ENCODE measurements at places on chromosomes 16 and 17.

- no peak for DNase-seq
Observed at GRCh38 chr17:2023692-2024571, 1.2 kb downstream of the RTN4RL1 start.

GRCh38 chr17:17672453-17673368 is 8.5 kb upstream of the RAI1 start:
- no peak for DNase-seq

- DNase-seq: no peak
Observed at GRCh38 chr17:36888236-36888951, 48.9 kb upstream of the LHX1 start.

DNA sequence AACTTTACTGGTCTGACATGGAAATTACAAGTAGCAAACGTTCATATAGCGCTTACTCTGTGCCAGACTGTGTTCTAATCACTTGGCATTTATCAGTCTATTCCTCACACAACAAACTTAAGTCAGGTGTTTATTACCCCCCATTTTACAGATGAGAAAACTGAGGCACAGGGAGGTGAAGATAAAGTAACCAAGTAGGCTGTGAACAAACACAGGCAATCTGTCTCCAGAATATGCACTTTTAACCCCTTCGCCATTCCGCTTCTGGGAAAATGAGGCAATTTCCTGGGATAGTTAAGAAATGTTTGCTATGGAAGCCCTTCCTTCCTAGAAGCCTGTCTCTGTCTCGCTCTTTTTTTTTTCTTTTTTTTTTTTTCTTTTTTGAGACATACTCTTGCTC is 12.2 kb upstream of the CXCL16 start:
- DNase-seq: no peak

DNA sequence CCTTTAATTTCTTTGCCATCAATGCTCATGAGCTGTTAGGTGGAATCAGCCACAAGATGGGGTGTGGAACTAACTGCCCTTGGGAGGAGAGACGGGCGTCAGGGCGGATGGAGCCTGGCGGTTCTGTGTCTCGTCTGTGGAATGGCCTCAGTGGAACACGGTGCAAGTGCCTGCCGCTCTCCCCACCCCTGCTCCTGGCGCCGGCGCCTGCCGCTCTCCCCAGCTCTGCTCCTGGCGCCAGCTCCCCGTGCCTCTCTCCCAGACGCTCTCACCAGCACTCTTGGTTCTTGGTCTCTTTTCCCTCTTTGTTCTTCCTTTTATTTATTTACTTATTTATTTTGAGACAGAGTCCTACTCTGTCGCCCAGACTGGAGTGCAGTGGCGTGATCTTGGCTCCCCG is 13.2 kb upstream of the RPL13 start:
- no peak for DNase-seq

DNA sequence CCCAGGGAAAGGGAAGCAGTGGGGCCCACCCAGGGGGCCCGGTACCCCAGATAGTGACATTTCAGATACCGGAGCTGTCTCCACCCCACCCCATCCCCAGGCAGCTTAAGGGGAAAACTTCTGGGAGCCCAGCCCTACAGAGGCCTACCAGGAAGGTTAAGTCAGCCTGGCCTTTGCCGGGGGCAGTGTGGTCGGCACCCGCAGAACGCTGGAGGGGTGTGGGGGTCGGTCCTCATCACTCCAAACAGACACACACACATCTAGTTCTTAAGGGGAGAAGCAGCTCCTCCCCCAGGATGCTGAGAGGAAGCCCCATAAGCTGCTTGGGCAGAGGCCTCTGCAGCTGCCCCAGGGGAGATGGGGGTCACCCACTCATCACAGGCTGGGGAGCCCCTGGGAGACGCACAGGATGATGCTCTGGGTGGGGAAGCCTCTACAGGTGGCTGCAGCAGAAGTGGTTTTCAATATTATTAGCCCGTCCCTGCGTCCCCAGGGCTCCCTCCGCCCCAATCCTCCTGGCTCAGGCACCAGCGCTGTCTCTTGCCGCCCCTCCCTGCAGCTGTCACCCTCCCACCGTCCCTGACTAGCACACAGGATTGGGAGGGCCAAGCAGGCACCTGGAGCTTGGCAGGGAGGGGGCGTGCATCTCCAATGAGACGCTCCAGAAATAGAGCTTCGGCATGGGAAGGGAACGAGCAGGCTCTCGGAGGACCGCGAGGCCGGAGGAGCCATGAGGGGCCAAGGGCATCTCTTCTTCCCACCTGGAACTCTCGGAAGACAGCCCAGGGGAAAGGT is 1.4 kb upstream of the ABR start:
- DNase-seq: no peak

GRCh38 chr16:55010492-55011160 is 80.0 kb downstream of the IRX5 start:
- no peak for DNase-seq

- no peak for DNase-seq
Observed at GRCh38 chr16:73170612-73171038, 122.7 kb upstream of the ZFHX3 start.

DNA sequence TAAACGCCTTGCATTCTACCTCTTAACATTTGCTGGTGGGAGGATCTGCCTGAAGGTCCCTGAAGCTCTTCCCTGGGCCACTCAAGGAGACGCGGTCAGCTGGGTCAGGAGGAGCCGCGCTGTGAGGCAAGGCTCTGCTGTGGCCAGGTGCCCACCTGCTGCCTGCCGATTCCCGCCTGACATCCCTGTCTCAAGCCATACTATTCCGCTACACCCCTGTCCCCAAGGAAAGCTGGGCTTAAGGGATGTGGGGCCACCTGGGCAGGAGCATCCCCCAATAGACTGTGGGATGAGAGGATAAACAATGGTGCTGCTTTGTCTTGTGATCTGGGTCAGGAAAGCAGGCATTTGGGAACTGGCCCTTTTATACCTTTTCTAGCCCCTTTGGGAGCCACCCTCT is 5.1 kb downstream of the TPPP3 start:
- DNase-seq: no peak

DNA sequence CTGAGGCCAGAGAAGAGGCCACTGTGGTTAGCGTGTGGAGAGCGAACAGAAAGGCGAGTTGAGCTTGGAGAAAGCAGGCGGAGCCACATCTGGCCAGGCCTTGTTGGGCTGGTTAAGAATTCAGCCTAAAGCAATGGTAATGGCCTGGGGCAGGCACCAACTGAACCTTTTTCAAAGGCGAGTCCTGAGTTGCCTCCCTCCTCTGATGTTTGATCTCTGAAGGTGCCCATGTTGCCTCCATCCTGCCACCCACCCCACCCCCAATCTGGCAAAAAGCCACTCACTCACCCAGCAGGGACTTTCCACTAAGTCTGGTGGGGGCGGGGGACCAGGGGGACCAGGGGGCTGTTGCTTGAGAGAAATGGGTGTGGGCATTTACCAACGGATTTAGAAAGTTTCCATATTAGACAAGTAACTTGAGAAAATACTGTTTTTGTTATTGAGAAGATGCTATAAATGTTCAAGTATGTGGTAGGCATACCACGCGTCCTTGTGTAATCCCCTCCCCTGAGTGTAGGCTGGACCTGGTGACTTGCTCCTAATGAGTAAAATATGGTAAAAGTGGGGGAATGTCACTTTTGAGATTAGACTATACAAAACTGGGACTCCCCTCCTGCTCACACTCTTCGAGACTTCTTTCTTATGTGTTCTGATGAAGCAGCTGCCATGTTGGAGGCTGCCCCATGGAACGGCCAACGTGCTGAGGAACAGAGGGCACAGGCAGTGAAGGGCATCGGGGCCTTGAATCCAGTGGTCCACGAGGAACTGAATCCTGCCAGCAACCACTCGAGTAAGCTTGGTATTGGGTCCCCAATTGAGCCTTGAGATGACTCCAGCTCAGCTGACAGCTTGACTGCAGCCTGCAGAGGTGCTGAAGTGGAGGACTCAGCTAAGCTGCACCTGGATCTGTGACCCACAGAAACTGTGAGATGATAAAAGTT is 29.9 kb upstream of the TNS4 start:
- no peak for DNase-seq

DNA sequence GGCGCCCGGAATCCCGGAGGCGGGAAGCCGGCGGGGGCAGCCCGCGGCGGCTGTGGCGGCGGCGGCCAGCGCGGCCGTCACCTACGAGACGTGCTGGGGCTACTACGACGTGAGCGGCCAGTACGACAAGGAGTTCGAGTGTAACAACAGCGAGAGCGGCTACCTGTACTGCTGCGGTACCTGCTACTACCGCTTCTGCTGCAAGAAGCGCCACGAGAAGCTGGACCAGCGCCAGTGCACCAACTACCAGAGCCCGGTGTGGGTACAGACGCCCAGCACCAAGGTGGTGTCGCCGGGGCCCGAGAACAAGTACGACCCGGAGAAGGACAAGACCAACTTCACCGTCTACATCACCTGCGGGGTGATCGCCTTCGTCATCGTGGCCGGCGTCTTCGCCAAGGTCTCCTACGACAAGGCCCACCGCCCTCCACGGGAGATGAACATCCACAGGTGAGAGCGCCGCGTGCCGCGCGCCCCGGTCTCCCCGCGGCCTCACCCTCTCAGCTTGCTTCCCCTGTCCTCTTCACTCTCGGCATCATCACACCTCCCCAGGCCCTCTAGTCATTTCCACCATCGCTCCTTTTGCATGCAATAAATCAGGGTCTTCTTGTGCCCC is 706 bp downstream of the SHISA6 start:
- no peak for DNase-seq

- DNase-seq: no peak
Observed at GRCh38 chr17:66682283-66682682, 152.6 kb upstream of the CACNG5 start.

GRCh38 chr16:4347010-4347409 is 4.1 kb downstream of the PAM16 start:
- DNase-seq: no peak

- no peak for DNase-seq
Observed at GRCh38 chr16:80875616-80876015, 71.2 kb upstream of the CDYL2 start.

DNA sequence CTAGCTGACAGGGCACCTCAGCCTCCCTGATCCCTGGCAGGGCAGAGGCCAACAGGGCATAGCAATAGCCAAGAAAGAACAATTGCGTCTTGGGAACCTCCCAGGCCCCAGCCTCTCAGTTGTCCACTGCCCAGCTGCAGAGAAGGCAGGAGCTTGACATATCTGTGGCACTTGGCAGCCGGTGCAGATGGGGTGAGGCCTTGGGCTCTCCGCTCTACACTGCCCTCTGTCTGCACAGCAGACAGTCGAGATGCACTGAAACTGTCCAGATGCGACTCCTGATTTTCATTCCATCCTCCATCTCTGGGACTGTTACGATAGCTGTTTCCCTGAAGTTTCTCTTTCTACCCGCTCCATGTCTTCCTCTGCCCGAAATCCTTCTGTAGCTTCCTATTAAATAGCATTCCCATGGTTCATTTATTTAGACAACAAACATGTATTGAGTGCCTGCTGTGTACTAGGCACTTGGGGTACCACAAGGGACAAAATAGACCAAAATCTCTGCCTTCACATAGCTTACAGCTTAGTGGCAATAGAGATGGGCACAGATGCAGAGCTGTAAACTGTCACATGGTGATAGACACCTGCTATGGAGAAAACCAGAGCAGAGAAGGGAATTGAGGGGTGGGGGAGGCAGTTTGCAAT is 3.3 kb downstream of the POLR3E start:
- no peak for DNase-seq

- DNase-seq: no peak
Observed at GRCh38 chr16:10200637-10201586, 18.7 kb upstream of the GRIN2A start.

GRCh38 chr17:41836550-41837196 is 641 bp upstream of the NT5C3B start:
- DNase-seq: no peak

DNA sequence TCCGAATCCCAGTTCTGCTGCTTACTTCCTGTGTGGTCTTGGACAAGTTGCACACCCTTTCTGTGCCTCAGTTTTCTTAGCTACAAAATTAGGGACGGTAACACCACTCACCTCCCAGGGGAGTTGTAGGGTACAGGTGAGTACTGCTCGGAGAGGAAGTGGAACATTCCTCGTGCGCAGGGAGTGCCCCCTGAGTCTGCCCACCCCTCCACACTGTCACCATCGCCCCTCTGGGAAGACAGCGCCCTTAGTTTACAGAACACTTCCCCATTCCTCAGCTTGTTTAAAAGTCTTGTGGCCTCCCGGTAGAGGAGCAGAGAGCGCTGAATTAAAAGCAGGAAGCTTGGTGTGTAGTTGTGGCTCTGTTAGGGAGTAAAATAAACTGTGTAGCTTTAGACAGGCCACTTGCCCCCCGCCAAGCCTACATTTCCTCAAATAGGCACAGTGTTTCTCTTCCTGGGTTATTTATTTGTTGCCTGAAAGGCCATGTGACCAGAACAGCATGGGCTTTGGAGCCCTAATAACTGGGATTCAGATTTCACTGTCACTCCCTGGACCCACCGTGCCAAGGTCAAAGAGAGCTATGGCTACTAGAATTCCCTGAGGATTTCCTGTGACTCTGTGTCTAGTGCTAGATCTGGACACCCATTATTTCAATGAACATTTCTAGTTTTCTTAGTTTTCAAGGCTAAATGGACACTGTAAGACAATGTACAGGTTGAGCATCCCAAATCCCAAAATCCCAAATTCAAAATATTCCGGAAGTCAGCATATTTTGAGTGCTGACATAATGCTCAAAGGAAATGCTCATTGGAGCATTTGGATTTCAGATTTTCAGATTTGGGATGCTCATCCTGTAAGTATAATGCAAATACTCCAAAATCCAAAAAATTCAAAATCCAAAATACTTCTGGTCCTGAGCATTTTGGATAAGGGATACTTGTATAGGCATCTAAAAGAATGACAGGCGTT is 372.5 kb downstream of the SNX29 start:
- no peak for DNase-seq

DNA sequence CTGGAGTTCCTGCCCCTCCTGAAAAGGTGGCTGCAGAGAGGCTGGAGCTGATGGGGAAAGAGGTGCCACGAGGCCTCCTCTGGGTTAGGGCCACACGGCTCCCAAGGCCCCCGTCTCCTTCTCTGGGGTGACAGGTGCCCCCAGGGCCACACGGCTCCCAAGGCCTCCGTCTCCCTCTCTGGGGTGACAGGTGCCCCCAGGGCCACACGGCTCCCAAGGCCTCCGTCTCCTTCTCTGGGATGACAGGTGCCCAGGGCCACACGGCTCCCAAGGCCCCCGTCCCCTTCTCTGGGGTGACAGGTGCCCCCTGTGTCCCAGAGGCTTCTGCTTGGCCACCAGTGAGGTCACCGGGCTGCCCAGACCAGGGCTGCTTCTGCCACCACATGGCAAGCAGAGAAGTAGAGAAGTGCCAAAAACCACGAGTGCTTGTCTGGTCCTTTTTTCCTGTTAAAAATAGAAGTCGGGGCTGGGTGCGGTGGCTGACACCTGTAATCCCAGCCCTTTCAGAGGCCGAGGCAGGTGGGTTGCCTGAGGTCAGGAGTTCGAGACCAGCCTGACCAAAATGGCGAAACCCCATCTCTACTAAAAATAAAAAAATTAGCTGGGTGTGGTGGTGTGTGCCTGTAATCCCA is 4.1 kb downstream of the CAPN15 start:
- DNase-seq: no peak

DNA sequence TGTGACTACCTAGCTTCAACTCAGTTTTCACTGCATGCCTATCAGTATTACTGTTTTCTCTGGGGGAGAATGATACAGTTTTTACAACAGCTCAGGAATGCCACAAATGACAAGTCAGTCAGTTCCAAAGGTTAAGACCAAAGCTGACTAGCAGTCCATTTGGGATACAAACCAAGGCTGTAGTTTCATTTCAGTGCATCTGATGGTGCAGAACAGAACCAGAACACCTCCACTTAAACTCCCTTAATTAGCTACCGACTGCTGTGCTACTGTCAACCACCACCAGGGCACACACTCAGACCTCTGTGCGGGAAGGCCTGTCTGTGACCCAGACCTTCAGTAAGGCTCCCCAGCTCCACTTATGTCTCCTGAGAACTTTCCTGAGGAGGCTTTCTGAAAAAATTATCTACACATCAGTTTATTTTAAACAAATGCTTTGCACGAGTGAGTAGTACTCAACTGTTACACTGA is 20.4 kb downstream of the NFE2L1 start:
- DNase-seq: no peak
